ENCODE measurements at places on chromosomes 5 and 9. TPM values are rescaled to one million over a fixed set of nuclear protein-coding genes. Genes with fewer than 3 reads are reported as not detected.

The ST8SIA4 gene
- 0.29 TPM for total RNA-seq

The TGFBI gene
- 1,490 TPM for total RNA-seq

The CNTNAP3 gene
- total RNA-seq = 0.15 TPM

The OGN gene
- total RNA-seq = 17.5 TPM

The KDM3B gene
- 55.0 TPM for total RNA-seq

The NFIB gene
- total RNA-seq = 40.7 TPM

The SPATA31C1 gene
- not detected for total RNA-seq

The TAF11L3 gene
- total RNA-seq = not detected

The AIF1L gene
- 3.1 TPM for total RNA-seq

The GABBR2 gene
- total RNA-seq = 1.3 TPM

The PGM5 gene
- 88.8 TPM for total RNA-seq

The GDNF gene
- total RNA-seq = 1.2 TPM

The LPAR1 gene
- 220 TPM for total RNA-seq

The HTR4 gene
- not detected for total RNA-seq

The SLC9A3 gene
- 1.3 TPM for total RNA-seq

The CD14 gene
- 0.50 TPM for total RNA-seq

The PKD2L2 gene
- not detected for total RNA-seq

The SEMA6A gene
- 0.66 TPM for total RNA-seq

The SELENOP gene
- total RNA-seq = 703 TPM

The PCDHB6 gene
- total RNA-seq = not detected

The NEURL1B gene
- total RNA-seq = 2.6 TPM

The ANKRD31 gene
- total RNA-seq = under 0.01 TPM
